Activated T-helper 1 cell treated with anti-CD3 and anti-CD28 coated beads, Interleukin-2, amount 50 U/mL, for 16 hours (primary cell): ENCODE measurements at places on chromosomes 5 and 9.

DNA sequence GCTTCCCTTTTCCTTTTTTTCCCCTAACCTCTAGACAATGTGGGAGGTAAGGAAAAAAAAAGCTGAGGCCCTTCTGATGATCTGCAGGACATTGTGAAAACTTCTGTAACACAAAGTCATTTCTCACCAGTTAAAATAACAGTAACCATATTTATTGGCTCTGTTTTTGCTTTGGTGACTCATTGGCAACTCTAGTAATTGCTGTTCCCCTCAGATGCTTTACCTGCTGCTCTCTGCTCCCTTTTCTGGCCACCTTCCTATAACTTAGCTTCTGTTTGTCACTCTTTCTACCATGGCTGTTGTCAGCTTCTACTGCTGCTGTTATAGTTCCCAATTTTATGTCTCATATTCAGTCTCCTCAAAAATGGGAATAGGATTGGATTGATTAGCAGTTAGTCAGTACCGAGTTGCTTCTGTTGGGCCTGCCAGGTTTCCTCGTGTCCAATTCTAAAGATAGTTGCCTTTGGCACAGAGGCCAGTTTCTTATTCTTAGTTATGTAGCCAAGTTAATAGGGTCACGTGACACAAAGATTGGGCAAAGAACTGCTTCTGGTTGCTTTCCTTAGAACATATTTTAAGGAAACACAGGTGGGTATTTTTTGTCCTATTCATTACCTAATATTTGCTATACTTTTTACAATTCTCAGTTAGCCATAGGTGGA is 16.8 kb downstream of the SCAMP1 start:
- no peak for DNase-seq

DNA sequence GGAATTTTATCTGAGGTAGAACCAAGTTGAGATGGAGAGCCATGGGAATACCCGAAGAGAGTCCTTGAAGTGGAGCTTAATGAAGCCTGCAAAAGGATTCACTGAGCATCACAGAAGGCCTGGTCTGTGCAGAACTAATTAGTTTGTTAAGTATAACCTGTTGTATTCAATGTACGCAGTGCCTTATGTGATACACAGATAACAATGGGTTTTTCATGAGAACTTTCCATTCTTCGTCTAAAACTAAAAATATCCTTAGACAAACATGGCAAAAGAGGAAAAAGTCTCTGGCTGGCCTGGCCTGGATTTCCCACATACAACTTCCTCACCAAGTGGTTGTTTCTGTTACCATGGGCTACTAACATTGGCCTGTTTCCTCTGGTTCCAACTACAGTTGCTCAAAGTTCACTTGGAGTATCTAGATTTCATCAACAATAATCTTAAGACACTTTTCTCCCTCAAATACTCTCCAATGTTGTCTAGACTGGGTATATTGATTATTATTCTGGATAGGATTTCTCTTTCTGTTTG is 237.6 kb upstream of the ZNF462 start:
- no peak for DNase-seq

DNA sequence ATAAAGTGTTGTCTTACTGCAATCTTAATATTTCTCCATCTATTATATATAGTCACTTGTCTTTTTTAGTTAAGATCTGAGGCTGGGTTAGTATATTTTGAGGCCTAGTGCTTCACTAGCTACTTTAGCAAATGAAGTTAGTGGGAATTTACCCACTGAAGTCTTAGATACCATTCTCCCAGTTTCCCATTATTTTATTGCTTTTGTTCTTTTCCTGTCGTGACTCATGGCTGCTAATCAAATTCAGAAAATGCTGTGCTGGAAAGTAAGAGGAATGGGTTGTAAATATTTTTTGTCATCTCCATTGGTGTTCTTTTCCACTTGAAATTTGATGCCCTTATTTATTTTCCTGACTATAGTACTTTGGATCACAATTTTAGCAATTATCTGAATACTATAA is 14.2 kb downstream of the TCERG1 start:
- no peak for DNase-seq

DNA sequence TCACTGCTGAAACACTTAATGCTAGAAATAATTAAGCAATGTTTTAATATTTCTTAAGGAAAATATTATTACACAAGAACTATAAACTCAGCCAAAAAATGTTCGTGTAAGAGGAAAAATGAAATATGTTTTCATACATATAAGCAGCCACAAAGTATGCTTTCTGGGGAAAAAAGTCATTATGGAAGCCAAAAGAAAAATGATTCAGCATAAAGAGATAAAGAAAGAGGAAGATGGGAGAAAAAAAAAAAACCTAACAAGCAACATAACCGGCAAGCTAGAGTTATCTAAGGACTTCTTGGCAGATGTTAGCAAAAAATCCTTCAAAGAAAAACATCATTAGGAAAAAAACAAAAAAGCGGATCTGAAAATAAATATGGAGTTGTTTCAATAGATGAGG is 179.1 kb downstream of the MUSK start:
- DNase-seq, result no peak

DNA sequence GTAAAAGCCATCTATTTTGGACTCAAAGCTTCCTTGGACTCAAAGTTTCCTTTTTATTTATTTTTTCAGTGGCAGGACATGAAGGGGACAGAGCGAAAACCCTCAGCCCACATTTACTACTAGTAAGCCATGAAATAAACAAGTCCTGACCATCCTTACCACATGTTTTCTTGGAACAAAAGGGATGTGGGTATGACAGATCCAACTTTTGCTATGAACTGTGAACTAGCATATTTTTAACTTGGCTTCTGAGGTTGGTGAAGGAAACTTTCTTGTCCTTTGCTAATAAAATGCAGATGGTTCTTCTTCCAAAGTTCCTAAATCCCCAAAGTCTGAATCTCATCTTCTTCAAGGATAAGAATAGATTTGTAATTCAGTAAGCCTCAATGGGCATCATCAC is 122.7 kb upstream of the TNC start:
- no peak for DNase-seq
